ENCODE measurements at places on chromosomes 1 and 21. TPM values are rescaled to one million over a fixed set of nuclear protein-coding genes. Genes with fewer than 3 reads are reported as not detected.

Gene EDN2
- total RNA-seq, result 2.9 TPM

GRCh38 chr1:201731592-201731991 lies 97.4 kb upstream of the IPO9 start:
- DNase-seq, result no peak

GRCh38 chr1:95384567-95384966 lies 150.6 kb downstream of the RWDD3 start:
- DNase-seq, result peak; percentile 73

GRCh38 chr1:29632806-29633615 lies 396.7 kb downstream of the PTPRU start:
- peak; percentile 26 for DNase-seq

Gene LMO4
- total RNA-seq, result 56.2 TPM

Gene NKAIN1
- 0.19 TPM for total RNA-seq

Gene CNR2
- 0.57 TPM for total RNA-seq

Gene PSRC1
- 4.2 TPM for total RNA-seq

DNA sequence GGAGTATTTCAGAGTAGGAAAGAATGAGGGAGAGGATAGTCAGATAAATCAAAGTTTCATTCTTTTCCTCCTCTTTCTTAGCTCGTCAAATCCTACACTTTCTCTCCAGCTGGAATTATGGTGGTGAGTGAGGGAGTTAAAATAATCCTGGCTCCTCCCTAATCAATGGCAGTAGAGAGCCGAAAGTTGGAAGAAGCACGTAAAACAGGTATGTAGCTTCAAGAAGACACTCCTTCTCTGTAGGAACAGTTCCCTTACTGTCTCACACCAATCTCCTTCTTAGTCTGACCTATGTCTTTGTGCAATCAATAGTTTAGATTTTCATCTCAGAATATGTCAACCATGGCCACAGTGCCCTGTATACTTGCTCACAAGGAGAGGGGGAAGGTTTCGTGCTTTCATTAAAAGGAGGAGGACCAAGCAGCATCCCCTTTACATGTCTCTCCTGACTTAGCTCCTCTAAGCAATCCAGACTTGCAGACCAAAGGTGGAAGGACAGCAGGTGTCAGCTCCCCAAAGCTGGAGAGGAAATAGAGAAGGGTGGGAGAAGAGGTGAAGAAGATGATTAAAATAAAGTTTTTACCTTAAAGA lies 878 bp downstream of the MINDY1 start:
- DNase-seq, result peak; percentile 39

DNA sequence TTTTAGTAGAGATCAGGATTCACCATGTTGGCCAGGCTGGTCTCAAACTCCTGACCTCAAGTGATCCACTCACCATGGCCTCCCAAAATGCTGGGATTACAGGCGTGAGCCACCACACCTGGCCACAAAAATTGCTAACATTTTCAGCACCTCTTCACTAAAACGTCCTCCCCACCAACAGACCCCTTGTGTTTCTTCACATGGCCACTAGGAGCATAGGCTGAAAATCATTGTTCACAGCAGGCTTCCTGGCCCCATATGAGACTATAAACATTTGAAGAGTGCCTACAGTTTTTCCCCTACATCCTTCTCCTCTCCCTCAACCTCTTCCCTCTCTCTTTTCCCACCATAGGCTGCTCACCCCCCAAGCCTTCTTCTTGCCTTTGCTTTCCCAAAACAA lies 28.0 kb upstream of the SFPQ start:
- no peak for DNase-seq

DNA sequence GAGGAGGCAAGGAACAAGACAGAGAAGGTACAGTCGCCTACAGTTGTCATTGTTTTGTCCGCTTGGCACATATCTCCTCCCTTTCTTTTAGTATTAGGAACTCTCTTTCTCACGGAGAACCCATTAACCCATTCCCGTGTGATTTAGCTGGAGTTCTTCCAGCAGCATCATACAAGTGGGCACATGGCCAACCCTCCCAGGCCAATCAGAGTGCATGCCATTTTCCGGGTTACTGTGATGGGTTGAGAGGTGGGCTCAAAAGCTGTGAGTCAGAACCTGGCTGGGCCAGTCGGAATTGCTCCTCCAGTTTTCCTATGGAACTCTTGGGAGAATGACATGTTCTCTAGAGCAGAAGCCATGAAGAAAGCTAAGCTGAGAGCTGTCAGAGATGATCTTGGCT lies 83.1 kb upstream of the SOD1 start:
- DNase-seq, result no peak

Gene VCAM1
- total RNA-seq, result 539 TPM

DNA sequence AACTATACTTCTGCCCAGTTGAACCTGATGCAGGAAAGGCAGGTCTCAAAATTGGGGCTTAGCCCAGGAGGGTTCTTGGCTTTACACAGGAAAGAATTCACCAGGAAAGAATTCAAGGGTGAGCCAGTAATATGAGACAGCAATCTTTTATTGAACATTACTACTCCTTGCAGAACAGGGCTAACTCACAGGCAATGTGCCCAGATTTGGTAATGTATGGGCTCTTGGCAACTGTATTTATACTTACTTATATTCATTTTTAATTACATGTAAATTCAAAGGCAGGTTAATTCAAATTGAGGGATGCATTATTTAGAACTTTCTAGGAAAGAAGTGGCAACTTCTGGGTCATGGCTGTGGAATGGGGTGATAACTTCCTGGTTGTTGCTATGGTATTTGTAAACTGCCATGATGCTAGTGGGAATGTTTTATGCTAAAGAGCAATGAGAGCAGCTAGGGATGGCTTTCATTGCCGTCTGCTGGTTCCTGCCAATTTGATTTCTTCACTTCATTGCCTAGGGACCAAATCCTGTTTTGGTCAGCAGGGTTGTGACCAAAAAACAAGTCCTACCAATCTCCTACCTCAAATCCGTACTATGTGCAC lies 107.5 kb downstream of the CHRM3 start:
- no peak for DNase-seq

DNA sequence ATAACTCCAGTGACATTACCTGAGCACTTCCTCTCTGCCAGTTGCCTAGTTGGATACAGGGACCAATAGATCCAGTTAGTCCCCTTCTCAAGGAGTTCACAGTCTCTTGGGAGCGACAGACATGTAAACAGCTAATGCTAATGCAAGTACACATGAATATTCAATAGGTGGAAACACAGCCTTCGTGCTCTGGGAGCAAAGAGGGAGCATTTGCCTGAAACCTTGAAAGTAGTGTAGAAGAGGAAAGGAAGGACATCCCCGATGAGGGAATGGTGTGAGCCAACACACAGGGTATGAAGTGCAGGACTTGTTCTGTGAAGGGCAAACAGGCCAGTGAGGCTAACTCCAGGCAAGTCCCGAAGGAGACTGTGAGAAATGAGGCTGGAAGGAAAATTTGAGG lies 3.8 kb upstream of the TMEM222 start:
- no peak for DNase-seq

Gene CRNN
- not detected for total RNA-seq

Gene TRIM67
- total RNA-seq, result not detected

DNA sequence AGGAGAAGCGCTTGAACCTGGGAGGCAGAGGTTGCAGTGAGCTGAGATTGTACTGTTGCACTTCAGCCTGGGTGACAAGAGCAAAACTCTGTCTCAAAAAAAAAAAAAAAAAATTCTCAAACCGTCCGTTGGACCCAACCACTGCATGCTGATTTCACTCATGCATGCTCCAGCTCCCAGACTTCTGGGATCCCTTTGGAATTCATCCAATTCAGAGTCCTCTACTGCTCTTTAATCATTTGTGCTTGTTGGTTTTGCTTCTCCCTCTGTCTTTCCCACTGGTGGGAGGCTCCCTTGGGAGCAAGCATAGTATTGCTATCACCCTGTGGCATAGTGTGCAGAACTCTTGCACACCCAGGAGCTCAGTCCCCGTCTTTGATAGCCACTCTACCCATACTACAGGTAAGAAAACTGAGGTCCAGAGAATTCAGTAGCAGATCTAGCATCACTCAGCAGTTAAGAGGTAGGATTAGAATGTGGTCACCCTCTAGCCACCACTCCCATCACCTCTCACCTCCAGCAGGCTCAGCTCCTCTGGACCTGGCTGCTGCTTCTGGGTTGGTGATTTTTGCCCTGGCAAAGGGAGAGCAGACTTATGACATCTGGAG lies 3.1 kb upstream of the LMNA start:
- DNase-seq, result no peak

Gene ZYG11A
- total RNA-seq, result 0.28 TPM

- DNase-seq, result peak; percentile 66
Measured at GRCh38 chr1:24932284-24932683, 2.2 kb upstream of the RUNX3 start.

DNA sequence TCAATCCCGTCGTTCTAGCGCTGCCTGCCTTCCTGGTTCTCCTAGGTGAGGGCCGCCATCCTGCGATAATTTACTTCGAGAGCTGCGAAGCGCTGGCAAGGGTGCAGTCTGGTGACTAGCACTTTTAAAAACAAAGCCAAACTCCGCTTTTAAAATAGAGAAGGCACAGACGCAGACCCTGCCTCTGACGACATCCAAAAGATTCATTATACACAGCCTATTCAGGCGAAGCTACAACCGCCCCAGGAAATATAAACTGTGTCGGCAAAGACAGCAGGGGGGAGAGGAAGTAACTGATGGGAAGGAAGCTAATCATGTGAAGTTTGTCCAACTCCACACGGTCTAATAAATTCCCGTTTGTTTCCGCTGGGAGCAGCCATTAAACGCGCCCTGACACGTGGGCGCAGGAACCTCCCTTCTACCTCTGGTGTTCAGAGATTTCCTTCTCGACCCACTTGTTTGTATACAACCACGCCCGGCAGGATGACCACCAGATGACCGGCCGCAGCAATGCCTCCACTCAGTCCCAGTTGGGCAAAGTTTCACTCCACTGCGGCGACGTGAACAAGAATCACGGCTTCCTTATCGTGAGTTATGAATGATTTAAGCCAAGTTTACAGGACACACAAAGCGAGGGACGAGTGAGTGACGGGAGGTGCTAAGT lies 1.3 kb downstream of the GNG12 start:
- DNase-seq, result peak; percentile 88

- no peak for DNase-seq
Measured at GRCh38 chr1:214044438-214045214, 56.9 kb downstream of the PROX1 start.

- DNase-seq, result no peak
Measured at GRCh38 chr1:110474444-110474843, 23.5 kb downstream of the PROK1 start.

DNA sequence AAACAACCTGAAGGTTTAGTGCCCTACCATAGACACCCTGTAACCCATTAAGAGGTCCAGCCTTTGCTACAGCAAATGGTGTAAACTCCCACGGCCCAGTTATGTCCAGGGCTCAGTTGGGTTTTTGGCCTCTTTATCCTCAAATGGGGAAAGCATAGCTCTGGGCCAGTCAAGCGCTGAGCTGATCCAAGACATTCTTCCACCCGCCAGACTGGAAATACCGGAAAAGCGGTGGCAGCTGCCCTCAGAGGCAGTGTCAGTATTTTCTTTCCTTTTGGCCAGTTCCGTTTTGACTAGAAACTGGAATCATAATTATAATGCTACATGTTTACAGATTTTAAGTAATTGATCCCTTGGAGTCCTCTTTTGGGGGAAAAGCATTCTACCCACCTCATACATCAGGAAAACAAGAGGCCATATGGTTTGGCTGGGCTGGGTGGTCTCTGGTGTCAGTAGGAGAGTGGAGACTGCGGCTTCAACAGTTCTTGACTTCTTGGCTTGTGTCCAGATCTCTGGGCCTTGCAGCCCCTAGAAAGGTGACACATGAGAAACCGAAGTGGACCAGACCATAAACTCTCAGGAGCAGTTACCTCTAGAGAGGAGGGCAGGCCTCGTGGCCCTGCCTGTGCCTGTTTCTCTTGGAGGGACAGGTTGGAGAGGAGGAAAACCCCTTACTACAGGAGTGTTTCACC lies 30.2 kb upstream of the CLDN14 start:
- DNase-seq, result peak; percentile 92

DNA sequence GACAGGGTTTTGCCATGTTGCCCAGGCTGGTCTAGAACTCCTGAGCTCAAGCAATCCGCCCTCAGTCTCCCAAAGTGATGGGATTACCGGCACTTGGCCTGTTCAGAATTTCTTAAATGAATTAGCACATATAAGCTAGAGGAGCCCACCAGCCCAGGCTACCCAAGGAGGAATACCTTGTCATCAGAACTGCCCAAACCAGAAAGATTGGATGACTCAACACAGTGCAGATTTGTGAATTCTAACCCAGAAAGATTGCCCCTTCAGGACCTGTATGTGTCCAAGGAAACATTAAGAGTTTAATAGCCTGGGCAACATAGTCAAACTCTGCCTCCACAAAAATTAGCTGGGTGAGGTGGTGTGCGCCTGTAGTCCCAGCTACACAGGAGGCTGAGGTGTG lies 14.0 kb upstream of the LIN9 start:
- no peak for DNase-seq

- DNase-seq, result peak; percentile 97
Measured at GRCh38 chr1:26723013-26723991, 27.5 kb downstream of the ARID1A start.

GRCh38 chr21:44706026-44706705 lies 5.2 kb downstream of the TSPEAR start:
- DNase-seq, result no peak

DNA sequence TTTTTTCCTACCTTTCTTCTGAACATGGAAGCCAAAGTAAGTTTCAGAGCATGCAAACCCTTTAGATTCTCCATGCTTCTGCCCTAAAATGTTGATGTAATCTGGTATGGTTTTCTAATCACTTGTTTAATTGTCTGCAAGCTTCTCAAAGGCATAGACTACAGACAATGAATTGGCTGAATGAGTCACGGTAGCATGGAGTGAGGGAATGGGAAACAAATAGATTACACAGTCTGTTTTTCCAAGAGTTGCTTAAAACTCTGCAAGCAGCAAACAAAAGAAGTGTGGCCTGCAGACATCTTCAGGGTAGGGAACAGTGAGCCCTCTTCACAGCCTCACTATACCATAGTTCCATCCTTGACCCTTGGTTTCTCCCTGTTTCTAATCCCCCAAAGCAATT lies 326.0 kb downstream of the BARHL2 start:
- DNase-seq, result no peak

Gene SPATC1L
- total RNA-seq, result 8.7 TPM

DNA sequence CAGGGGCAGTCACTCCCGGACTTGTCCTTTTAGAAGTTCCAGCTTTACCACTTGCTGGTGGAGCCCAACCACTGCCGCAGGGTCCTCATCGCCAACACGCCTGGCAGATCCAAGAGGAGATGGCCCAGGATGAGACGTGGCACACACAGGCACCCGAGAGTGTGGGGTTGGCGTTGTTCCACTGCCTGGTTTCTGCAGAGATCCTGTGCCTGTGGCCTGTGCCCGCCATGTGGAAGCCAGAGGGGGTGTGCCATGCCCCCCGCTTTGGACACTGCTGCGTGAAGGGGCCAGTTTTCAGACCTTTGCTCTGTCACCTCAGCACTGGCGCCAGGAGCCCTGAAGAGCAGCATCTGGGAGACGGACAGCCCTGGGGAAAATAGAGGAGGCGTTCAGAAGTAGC lies 10.8 kb downstream of the CD46 start:
- peak; percentile 53 for DNase-seq

DNA sequence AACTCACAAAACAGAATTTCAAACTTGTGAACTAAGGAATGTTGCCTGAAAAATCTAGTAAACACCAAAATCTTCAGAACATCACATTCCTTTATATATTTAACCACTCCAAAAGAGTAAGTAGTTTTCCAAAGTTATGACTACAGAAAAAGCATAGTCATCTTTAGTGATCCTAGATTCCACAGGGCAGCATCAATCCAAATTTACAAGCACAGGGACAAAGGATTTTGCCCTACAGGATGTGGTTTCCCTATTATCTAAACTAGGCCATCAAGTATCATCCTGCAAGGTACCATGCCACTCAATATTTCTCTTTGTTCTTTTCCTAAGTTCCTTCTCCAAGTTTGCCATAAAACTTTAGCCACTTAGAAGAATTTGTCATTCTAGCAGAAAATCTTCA lies 33.0 kb downstream of the COP1 start:
- DNase-seq, result no peak

Data from kidney (tissue), 22 donors.